ENCODE measurements at places on chromosomes 2 and 18.

- DNase-seq = no peak
Measured at GRCh38 chr2:136239079-136239685, 121.2 kb upstream of the CXCR4 start.

DNA sequence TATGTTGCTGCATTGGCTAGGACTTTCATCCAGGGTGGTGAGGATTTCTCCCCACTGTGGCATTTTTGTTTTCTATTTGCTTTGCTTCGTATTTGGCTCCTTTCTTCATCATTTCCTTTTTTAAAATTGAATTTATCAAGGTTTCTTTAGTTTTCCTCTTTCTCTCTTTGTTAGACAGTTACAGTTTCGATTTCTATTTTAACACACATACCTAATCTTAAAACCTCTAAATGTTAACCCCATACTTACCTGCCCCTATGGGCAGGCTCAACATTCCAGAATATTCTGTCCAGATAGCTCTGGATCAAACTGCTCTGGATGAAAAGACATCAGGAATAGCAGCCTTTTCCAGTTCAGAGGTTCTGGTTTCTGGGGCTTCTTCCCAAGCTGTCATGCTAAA is 49.2 kb downstream of the DIPK1C start:
- DNase-seq = no peak

DNA sequence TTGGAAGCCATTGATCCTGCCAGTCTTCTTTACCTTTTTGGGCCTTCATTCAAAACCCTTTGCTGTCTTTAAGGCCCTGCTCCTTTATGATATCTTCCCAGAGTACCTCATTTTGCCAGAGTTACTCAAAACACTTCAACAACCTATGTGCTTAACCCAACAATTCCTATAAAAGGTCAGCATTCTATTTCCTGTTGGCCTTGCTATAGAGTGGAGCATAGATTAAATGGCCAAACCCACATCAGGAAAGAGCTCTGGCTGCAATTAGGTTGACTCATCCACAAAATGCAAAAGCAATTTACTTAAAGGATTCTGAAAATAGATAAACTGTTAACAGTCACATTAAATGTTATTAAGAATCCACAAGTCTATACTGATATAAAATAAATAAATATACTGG is 21.2 kb downstream of the MRPL33 start:
- no peak for DNase-seq

DNA sequence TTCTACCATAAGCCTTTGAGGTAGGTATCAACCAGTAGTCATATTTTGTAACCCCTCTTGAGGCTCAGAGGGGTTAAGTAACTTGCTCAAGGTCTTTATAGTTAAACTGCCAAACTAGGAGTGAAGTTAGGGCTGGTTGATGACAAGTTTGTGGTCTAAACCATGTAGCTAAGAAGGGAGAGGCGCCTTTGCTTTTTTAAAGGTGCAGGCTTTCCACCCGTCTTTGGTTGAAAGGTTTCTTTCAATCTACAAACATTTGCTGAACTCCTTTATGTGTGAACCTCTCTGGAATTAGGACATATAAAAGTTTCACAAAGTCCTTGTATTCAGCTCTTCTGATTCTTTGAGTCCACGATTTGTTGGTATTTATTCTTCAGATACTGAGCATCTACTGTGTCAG is 2.4 kb upstream of the MTA3 start:
- no peak for DNase-seq

DNA sequence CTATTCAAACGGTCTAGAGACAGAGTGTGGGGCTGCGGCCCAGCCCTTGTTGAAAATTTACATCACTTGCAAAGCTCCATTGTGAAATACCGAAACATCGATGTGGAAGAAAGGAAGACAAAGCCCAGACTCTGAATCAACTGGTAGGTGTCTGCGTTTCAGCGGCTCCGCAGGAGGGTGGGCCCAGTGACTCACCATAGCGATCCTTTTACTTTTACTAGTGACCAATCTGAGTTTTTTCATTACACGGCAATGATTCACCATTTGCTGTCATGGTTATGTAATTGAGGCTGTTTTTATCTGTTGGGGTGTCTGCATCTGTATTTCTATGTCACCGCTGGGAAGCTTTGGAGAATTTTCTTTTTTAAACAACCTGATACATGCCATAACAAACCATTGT is 66.6 kb upstream of the ODC1 start:
- no peak for DNase-seq

DNA sequence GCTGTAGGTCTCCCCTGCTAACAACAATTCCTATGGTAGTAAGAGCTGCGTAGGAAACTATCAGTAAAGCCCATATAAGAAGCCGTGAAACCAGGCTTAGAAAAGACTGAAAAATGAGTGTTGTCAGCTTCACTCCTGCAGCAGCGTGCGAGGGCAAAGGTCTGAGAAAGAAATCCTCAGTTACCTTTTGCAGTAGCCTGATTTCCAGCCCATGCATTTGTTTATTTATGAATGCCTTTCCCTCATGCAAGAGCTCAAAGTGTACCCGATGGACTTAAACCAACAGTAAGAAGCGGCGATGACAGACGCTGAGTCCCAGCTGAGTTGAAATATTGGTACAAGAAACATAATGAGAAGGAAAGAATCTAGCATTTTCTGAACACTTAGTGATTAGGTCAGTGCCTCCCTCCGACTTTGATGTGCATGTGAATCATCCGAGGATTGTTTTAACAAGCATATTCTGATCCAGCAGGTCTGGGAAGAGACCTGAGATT is 15.0 kb upstream of the POLI start:
- no peak for DNase-seq

- DNase-seq = no peak
Measured at GRCh38 chr2:227785293-227785692, 28.3 kb upstream of the CCL20 start.

DNA sequence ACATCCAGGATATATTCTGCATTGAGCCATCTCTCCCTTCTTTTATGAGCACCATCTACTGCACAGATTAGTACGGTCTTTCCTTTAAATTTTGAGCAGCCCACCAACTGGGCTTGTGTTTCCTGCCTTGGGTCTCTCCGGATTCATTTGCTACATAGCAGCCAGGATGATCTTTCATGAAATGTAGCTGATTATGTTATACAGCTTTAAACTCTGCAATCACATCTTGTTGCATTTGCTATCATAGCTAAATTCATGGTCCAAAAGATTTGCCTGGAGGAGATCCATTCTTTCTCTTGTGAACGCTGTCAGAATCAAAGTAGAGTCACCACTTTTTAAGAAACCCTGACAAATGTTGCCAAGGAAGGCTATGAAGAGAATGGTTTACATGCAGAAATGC is 215.1 kb upstream of the LRRTM4 start:
- DNase-seq = no peak

DNA sequence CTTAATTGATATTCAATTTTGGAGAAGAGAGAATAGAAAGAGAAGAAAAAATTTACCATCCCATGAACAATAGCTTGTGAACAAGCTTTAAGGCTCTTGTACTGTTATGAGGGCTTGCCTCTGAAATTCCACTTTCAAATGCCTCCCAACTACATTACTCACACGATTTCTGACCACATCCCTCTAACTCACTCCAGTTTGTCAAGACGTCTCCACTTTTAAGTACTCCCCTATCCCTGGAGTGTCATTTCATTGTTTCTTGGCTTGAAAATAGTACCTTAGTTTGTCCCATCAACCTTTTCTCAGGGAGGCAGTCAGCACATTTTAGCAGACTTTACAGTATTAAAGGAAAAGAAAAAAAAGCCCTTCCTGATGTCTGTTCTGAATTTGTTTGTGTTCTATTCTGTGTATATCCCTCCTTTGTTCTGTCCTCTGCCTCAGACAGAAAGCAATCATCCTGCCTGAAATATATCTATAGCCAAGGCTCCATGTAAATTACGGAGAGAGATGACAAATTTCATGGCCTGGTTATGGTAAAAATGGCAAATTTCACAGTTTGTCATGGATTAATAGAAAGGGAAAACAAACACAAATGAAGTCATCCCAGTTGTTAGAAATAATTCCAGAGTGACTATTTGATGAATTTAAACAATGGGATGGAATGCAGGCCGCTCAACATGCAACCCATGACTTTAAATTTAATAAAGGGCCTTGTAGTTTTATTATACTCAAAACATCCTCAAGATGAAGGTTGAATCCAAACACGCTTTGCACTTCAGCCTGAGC is 228.8 kb downstream of the ETAA1 start:
- DNase-seq = no peak

- no peak for DNase-seq
Measured at GRCh38 chr2:205880048-205880447, 197.7 kb downstream of the NRP2 start.

DNA sequence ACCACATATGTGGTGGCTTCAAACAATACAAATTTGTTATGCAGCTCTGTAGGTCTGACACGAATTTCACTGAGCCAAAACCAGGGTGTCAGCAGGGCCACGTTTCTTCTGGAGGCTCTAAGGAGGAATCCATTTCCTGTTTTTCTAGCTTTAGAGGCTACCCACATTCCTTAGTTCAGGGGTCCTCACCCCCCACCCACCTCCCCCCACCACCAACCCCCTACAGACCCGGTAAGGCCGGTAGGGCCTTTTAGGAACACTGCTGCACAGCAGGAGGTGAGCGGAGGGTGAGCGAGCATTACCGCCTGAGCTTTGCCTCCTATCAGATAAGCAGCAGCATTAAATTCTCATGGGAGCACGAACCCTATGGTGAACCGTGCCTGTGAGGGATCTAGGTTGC is 10.6 kb upstream of the SLC39A10 start:
- no peak for DNase-seq

DNA sequence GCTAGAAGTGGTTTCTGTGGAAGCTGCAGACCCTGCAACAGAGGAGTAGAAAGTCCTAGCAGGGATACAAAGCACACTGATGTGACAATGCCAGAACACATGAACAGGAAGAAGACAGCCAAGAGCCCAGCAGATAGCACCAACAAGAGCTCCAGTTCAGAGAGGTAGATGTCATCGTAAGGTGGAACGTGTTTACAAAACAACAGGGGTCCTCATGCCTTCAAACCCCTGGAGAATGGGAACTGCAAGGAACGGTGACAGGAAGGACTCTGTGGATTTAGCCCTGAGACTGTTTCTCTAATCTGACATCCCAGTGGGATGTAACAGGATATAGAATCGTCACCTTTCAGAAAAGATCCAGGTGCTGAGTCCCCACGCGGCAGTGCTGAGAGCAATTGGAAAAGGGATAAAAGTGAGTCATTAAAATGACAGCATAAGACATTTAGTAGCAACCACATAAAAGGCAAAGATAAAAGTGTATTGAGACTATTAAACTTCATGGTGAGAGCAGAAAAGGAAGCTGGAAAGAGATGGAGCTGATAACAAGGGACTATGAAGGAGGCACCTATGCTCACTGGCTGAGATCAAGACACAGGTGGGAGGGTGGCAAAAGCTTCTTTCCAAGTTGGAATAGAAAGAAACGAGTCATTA is 195.2 kb downstream of the FBXO15 start:
- DNase-seq = no peak

GRCh38 chr2:149098701-149099100 is 60.2 kb downstream of the LYPD6B start:
- no peak for DNase-seq

- no peak for DNase-seq
Measured at GRCh38 chr18:13236411-13236810, 17.9 kb downstream of the LDLRAD4 start.

GRCh38 chr2:238847841-238848690 is at the start of gene TWIST2:
Gene TWIST2, plus strand, starts transcription at chr2:238848085. Its CDS starts 131 bp downstream, at chr2:238848216.
- no peak for DNase-seq

- no peak for DNase-seq
Measured at GRCh38 chr2:46393347-46393820, 86.0 kb upstream of the TMEM247 start.

DNA sequence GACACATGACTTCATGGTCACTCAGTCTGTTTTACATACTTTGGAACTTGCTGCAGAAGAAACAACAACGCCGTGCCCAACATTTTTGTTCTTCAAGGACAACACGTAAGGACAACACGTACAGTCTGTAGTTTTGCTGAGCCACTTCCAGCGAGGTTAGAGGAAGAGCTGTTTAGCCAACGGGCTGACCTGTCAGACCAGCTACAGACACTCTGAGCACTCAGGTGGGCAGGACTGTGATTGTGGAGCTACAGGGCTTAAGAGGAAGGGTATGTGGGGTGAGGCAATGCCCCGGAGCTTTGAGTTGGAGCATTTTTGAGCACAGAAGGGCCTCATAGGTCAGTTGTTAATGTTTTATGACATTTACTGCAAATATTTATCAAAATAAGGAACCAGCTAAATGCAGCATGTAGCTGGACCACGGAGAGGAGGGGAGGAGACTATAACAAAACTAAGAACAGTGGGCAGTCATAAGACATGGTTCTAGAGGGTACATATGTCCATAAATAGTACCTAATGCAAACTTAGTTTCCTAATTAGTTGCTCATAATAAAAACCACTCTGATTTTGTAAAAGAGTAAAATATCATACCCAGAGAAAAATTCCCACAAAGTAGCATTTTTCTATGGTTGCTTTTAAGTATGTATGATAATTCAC is 26.3 kb upstream of the NPC1 start:
- no peak for DNase-seq

GRCh38 chr2:101725038-101725437 is 27.5 kb downstream of the MAP4K4 start:
- DNase-seq = no peak
